ENCODE measurements at places on chromosomes 1 and 21.
A peak's percentile ranks its signal among the peaks of the same experiment; 100 is the strongest.

GRCh38 chr21:19908390-19908789, 1089.8 kb upstream of the NCAM2 start:
- peak; percentile 21 for DNase-seq

DNA sequence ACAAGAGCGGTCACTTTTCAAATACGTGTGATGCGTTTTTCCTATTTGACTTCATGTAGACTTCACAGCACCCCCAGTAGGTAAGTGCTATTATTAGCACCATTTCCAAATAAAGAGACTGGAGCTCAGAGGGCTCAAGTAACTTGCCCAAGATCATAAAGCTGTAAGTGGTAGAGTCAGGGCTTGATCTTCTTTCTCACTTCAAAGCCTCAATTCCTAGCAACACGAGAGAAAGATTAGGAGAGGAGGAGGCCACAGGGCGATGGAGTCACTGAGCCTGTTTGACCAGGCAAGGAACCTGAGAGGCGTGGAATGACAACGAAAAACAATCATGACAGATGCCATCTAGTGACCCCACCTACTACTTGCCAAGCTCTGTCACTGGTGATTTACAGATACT, 181.0 kb downstream of the FOXD2 start:
- DNase-seq: no peak

GRCh38 chr1:58768971-58769808, 14.7 kb downstream of the JUN start:
- peak; percentile 70 for DNase-seq

GRCh38 chr1:39694026-39694425, 2.8 kb upstream of the HPCAL4 start:
- no peak for DNase-seq

DNA sequence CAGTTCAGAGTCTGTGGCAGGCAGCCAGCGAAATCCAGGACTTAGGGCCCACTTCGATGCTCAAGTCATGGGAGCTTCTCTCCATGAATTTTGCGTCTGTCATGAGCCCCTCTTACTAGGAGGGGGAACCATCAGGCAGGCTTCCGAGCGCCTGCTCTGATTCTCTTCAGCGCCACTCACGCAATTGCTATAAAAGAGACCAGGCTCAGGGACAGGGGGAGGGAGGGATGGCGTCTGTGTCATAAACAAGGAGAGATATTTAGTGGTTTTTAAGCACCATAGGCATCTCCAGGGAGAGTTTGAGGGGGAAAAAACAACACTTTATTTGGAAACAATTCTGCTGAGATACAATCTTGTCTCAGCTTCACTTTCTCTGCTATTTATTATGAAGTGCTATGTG, 60.6 kb downstream of the NAV1 start:
- no peak for DNase-seq

GRCh38 chr1:39087435-39087834, 61.3 kb downstream of the NDUFS5 start:
- DNase-seq: no peak

DNA sequence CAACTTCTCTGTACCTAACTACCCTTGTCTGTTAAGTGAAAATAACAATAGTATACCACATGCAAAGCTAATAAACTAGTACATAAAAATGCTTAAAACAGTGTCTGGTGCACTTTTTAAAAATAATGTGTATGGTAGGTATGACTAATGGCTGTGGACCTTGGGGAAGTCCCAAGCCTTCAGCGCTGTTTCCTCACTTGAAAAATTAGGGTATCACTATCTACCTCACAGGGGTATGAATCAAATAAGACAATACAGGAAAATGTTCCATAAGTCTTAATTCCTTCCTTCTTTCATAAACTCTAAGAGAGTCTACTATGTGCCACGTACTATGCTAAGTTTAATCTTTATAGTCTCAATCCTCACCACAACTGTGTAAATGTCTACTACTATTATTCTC, 32.0 kb downstream of the EGLN1 start:
- no peak for DNase-seq

All from hematopoietic multipotent progenitor cell treated with erythropoietin and hydrocortisone succinate and interleukin-3 and kit ligand, for 6 days (in vitro differentiated cells).